ENCODE measurements at places on chromosomes 1 and 21. TPM values are rescaled to one million over a fixed set of nuclear protein-coding genes. Genes with fewer than 3 reads are reported as not detected.
A peak's percentile ranks its signal among the peaks of the same experiment; 100 is the strongest.

DNA sequence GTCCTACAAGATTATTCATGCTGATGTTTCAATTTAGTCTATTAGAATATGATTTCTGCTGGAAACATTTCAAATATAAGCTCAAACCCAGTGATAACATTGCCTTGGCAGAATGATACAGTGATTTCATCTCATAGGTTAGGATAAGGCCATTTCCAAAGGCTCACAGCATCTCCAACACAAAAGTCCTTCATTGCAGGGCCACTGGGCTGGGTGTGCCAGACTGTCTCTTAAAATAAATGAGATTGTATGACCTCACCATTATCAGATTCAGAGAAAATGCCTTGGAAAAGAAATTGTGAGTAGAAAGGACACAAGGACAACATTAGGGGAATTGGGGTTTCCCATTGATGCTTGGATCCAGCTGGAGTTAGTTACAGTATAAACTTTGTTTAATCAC, 30.4 kb downstream of the NGF start:
- no peak for DNase-seq

DNA sequence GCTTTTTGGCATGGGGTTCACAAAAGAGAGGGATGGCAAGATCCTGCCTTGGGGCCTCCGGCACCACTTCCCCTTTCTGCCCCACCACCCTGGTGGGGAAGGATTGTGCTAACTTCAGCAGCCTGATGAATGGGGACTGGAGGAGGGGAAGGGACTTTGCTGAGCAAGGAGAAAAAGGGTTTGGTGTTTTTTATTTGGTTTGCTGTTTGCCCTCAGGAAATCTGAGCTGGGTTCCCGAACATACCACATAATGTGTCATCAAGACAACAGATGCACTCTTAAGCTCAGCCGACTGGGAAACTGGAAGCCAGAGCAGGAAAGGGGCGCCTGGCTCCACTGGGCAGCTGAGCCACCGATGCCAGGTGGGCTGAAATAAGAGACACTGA, 19.8 kb downstream of the OLFML2B start:
- DNase-seq: no peak

DNA sequence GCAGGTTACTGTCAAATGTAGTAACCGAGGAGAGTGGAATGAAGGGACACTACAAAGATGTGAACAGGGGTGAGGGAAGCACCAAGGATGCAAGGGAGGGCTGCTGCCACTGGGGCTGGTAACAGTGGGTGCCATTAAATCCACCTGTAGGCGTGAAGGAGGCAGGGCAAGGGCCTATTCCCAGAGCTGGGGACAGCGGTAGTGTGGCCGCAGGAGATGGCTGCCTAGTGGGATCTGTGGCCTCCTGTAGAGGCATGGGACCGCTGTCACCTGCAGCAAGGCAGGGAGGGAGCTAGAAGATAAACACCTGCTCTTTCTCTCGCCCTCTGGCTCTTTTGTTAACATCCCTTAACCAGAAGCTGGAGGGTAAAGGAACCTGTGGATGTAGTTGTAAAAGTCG, 80.5 kb upstream of the CNIH3 start:
- no peak for DNase-seq

DNA sequence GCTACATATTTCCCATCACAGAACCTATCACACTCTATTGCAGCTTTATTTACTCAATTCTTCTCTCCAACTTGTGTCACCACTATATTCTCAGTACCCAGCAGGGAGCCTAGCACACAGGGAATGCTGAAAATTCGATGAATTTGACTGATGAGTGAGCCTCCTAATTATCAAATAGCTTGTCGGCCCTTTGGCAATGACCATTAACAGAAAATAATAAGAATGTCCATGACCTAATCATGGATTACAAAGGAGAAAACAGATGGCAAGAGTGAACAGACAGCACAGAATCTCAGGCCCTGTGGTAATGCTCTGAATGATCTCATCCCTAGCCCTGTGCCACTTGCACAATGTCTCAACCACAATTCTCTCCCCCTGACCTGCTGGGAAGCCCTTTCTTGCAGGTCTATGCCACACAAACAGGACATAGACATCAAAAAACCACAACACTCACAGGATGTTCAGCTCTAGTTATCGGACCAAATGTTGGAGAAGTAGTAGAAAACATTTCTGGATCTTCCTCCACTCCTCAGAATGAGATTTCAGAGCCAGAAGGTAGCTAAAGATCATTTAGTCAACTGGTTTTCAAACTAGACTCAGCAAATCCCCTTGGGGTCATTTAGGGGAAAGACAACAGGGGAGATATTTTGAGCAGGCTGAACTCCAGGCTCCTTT, 68.4 kb downstream of the LUZP1 start:
- no peak for DNase-seq

DNA sequence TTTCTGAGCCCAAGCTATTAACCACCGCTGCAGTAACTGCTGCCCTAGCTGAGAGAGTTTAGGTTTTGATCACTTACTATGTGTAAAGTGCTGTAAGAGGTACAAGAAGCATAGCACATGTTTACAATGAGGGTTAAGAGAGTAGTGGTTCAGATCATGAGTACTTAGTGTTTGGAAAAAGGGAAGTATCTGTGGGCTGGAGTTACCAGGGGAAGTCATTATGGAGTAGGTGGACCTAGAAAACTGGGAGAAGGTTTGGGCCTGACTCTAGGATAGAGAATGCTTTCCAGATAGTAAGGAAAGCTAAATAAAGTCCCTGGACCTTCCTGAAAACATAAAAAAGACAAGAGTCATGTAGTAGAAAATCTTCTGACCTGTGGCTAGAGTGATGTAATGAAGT, 149.6 kb upstream of the PLXNA2 start:
- no peak for DNase-seq

- DNase-seq: no peak
Measured at GRCh38 chr1:11835441-11836225, 11.9 kb downstream of the NPPA start.

DNA sequence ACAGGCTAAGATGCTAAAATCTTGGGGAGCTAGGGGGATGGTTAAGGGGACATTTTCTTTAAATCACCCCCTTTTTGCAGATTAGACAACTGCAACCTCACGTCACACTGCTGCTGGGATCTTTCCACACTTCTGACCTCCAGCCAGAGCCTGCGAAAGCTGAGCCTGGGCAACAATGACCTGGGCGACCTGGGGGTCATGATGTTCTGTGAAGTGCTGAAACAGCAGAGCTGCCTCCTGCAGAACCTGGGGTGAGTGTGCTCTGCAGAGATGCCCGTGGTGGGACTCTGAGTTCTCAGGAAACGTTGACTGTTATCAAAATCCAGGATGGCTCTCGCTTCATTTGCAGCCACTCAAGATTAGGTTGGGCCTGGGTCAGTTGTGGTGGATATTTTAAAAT, 13.3 kb downstream of the OR2B11 start:
- DNase-seq: no peak

DNA sequence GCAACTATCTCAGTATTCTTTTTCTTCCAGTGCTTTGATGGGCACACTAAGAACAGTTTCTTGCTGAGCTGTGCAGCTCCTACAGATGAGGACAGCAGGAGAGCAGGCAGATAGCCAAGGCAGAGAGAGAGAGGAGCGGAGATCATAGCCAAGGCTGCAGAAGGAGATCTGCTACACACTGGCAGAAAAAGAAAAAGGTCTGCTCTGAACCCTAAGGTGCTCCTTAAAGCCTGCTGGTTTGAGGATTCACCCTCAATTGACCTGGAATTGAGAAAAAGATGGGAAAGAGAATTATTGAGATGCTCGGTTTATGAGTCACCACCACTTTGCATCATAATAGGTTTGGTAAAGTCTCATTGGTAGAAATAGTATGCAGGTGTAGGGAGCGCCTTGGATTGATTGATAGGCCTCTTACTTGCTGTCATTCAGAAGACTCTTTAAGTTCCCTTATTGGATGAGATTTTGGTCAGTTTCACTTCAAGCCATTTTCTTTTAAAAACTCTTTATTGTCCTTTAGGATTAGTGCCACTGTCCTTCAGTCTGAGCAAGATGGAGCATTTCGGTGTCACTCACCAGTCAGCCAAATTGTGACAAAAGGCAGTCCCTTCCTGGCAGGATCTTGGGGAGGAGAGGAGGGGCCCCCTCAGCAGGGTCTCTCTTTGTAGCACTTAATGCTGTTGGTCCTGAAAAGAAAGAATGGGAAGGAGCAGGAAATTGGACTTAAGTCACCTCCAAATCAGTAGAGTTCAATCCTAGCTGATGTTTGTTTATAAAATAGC, 685.0 kb downstream of the ADGRL2 start:
- DNase-seq: peak; percentile 33

GRCh38 chr1:228500143-228500734, 13.1 kb downstream of the RNF187 start:
- no peak for DNase-seq

DNA sequence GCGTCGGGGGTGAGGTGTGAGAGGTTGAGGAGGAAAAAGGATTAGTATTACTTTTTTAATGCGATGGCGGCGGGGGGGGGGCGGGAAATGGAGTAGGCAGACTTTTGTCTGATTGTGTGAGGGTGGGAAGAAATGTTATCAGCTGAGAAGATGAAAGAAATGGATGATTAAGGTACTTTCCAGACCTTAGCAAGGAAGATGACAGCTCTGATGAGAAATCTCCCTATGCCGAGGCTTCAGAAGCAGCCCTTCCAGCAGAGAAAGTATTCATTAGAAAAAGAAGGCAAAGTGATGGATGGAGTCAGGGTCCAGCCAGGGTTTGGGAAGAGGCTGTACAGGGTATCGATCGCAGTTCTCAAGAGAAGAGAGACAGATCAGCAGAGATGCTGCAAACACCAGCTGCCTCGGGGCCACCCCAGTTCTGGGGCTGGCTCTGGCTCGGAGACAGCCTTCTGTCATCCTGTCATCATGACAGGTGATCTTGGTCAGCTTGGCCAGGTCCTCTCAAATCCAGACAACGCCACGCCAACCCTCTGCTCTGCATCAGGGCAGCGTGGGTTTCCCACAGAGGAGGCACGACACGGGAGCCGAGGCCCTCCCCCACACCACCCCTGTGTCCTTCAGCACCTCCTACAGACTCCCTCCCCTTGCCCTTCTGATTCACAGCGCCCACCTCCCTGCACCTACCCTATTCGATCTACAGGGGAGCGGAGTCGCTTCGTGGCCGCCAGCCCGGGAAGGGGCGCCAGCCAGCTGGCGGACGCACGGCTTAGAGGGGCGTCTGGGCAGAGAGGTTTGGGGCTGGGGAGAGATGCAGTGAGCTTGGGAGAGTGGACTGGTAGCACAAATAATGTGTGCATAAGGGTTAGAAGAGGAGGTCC, 674 bp upstream of the ATXN7L2 start:
- DNase-seq: peak; percentile 45

DNA sequence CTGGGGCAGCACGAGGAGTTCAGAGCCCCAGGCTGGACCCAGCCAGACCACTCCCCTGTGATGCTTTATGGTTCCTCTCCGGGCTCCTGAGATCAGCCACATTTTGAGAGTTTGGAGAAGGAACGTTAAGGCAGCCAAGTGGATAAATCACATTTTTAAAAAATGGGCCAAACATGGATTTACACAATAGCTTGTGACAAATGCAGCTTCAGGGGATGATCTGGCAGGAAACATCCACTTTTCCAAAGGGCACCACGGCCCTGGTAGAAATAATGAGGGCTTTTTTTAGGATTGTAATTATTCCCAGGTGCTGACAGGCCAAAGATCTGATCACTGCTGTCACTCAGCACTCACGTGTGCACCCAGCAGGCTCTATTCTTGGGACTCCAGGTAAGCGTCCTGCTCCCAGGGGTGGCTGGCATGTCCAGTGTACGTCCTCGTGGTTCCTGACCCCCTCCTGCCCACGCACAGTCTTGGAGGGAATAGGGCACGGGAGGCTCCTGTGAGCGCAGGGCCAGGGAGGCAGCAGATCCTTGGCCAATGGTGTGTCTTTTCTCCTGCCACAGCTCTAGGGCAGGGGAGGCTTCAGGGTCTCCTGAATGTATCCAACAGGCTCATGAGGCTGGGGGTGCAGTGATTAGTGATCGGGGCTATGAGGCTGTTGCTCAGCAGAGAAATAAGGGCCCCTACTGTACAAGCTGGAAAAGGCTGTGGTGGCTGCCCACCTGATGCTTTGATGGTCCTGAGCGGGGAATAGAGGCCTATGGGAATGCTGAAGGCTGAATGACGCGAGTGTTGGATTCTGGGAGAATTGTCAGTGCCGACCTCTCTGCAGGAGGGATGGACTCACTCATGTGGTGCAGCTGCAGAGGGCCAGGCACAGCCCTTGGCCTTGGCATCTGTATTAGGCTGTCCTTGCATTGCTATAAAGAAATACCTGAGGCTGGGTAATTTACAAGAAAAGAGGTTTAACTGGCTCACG, 415.7 kb downstream of the PTPRU start:
- DNase-seq: no peak

GRCh38 chr1:229940684-229941083, 126.4 kb upstream of the GALNT2 start:
- no peak for DNase-seq

DNA sequence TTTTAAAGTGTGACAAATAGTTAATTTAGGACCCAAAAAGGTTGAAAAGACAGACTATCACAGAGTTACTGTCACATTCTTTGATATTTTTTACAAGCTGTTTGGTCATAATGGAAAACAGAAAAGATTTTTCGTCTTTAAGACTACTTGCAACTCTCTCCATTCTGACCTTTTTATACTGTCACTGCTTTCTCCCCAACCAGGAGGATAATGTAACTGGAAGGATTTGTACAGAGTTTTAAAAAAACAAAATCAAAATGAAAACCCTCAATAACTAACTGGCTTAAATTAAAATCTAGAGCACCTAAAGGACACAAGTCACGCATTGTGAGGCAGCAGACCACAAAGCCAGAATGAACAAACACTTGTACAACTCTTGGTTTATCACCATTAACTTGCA, 257.7 kb downstream of the FAF1 start:
- no peak for DNase-seq

DNA sequence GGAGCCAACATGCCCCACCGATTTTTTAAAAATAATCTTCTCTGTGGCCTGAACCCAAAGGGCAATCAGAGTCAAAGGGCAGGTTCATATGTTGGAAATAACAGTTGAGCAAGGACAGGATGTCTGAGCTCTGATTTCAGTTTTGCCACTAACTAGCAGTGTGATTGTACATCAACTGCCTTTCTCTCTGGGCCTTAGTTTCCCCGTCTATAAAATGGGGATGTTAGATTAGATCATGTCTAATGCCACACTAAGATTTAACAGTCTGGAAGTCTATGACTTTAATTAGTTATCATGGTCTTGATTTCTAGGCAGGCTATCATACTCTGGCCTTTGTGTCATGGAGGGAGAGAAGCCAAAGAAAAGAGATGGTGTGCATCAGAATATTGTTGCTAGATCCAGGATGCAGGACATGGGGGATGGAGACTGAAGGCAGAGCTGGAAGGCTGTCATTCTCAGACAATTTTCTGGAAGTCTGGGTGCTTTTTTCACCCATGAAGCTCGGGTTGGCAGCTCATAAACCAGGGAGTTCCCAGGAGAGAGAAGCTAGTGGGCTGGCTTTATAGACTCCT, 28.4 kb downstream of the IER5 start:
- DNase-seq: no peak

GRCh38 chr1:71080230-71080738, 551 bp downstream of the ZRANB2 start:
- DNase-seq: no peak

Gene C1orf53
- 6.0 TPM for total RNA-seq

Gene SPRR2G
- not detected for total RNA-seq

Gene CFAP74
- not detected for total RNA-seq

Measured in left cardiac atrium (tissue), 4 donors.